ENCODE measurements at places on chromosomes 11 and 22.

GRCh38 chr22:37054600-37055365 is 3.2 kb downstream of the KCTD17 start:
- DNase-seq, result no peak

- no peak for DNase-seq
Observed at GRCh38 chr22:44442851-44443595, 55.0 kb downstream of the RTL6 start.

DNA sequence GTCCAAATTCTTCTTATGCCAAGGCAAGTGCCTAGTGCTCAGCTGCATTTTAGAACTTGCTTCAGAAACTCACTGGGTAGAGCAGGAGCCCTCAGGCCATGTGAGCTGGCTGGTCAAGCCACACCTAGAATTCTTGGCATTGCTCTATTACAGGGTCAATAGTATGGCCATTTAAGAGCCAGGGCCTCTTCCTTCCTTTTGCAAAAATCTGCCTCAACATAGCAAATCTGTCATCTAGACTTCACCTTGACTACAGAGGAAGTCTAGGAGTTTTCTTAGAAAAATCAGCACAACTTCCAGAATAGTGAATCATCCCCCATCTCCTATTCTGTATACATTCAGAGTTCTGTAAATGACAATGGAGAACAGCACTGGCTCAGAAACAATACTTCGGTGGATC is 112.0 kb upstream of the TTC12 start:
- DNase-seq, result no peak

DNA sequence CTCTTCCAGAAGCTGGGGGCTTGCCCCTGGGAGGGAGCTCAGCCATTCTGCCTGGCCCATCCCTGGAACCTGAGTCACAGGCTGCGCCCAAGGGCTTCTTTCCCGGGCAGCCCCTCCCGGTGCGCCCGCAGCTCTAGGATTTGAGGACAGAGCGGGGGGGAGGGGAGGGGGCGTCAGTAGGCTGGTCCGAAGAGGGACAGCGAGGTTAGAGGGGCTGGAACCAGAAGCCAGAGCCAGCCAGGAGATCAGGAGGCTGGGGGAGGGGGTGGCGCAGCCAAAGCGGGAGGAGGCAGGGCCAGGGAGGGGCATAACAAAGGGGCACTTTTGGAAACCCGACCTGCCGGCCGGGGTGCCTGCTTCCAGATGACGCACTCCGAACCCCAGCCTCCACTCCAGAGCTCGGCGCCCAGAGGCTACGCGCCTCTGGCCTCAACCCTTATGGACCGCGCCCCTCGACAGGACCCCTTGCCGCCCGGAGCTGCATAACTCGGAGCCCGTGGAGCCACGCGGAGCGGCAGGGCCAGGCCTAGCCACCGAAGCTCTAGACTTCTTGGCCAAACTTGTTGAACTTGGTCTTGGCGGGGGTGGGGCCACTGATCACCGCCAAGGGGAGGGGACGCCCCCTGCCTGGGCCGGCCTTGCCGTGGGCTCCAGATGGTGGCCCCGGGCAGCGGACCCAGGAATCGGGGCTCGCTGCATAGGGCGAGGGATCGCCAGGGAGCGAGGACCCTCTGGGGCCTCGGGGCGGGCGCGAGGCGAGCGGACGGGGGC is 744 bp downstream of the PACSIN3 start:
- DNase-seq, result no peak

DNA sequence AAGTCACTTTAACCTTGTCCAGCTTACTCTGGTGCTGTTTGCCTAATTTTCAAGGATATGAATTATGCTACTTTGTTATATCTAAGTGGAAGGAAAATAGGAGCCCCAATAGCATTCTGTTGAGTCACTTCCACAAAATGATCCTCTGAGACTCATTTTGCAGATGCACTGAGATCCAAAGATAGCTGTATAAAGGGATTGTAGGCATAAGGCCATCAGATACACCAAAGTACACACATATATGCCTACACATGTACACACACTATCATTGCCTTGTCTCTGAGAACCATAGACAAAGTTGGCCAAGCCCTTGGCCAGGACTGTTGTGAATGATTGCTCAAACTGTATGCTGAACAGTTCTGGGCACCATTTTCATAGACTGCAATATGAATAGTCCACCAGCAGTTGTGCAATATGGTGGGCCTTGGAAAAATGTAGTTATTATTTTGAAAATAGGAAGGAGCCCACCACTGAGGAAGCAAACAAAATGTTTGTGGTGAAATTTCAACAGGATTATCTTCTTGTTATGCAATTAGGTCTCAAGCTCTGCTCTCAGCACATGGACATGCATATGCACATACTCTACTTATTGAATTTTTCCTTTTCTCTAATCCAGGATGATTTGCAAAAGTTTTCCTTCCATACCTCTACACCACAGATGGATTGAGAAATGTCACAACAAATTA is 186.0 kb upstream of the CTSC start:
- DNase-seq, result no peak

DNA sequence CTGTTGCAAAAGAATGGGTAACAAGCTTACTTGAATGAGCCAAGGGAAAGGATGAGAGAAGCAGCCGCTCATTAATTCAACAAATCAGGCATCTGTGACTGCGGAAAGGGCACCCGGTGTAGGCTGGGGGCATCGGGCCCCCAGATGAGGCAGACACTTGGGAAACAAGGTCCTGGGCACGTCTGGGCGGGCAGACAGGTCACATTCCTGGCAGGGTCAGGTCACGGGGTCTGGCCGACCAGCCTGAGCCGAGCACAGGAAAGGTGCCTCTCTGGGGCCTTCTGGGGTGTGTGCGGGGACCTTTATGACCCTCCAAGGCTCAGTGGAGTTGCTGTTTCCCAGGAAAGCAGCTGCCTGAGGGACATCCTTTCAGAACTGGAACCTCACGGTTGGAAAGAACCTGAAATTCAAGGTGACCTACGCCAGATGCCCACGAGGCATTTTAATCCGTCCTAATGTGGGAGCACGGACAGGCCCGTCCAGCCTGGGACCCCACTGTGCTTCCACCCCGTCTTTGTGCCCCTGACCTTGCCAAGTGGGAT is 57.1 kb downstream of the ST14 start:
- no peak for DNase-seq

DNA sequence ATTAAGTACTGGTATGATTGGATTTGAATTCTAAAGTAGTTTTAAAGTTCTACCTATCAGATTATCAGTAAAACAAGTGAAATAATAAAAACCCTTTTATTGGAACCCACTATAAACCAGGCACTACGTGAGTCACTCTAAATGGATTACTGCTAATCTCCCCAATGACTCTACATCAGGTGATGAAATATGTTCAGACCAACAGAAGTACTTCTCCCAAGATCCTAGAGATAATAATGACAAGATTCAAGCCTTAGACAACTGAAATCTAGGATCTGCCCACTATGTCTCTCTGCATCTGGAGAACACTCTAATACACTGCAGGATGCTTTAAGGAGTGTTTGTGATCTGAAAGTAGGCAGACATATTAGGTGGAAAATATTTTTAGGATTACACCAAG is 652.1 kb upstream of the CHORDC1 start:
- DNase-seq, result no peak

GRCh38 chr11:128036006-128036405 is 551.4 kb downstream of the ETS1 start:
- no peak for DNase-seq

- no peak for DNase-seq
Observed at GRCh38 chr11:2090172-2091111, 48.7 kb downstream of the IGF2 start.

DNA sequence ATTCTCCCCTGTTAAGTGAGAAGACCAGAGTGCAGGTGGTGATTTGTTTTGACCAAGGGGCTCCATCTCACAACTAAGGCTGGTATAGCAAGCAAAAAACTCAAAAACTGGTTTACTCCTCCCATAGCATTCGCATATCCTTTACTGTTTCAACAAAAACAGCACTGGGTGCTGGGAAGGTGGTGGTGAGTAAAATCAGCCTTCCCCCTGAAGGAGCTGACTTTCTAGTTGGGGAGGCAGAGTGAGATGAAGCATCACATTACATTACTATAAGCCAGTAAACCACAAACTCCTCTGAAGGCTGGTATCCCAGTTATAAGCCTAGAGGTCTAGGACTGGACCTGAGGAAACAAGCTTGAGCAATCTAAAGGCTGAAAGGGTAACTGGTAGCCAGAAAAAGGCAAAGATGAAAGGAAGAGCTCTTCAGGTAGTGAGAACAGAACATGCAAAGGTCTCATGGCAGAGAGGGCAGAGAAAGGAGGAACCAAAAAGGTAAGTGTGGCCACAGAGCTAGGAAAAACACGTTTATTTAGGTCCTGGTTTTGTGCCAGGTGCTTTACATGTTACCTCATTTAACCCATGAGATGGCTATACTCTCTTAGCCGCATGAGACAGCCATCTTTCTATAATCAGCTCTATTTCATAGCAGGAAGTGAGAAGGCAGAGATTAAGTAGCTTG is 22.3 kb downstream of the TMEM123 start:
- DNase-seq, result no peak

GRCh38 chr11:5603326-5603725 is 6.9 kb downstream of the TRIM6 start:
- DNase-seq, result no peak

DNA sequence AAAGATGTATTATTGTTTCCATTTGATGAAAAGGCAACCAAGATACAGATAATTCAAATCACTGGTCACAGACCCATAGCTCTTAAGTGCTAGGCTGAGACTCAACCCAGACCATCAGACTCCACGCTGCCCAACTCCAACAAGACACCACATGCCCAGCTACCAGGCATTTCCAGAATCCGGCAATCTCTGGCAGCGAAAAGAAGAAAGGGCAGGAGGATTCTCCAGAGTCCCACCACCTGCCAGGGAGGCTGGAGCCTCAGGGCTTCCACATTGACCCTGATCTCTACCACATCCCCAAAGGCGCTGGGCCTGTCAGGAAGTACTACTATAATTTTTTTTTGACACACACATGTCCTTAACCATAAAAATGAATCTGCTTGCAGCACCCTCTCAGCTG is 61.4 kb upstream of the ARFGAP3 start:
- DNase-seq, result no peak

GRCh38 chr11:20327377-20327935 is 36.1 kb upstream of the HTATIP2 start:
- DNase-seq, result no peak

Measured in fibroblast of skin of left quadriceps (primary cell).